ENCODE measurements at places on chromosomes 11 and 22.

- DNase-seq: peak; percentile 17
These were observed 31.6 kb upstream of the JAM3 start for GRCh38 chr11:134037046-134037908.

- DNase-seq: no peak
These were observed 196.9 kb downstream of the SNX19 start for GRCh38 chr11:130719220-130719915.

DNA sequence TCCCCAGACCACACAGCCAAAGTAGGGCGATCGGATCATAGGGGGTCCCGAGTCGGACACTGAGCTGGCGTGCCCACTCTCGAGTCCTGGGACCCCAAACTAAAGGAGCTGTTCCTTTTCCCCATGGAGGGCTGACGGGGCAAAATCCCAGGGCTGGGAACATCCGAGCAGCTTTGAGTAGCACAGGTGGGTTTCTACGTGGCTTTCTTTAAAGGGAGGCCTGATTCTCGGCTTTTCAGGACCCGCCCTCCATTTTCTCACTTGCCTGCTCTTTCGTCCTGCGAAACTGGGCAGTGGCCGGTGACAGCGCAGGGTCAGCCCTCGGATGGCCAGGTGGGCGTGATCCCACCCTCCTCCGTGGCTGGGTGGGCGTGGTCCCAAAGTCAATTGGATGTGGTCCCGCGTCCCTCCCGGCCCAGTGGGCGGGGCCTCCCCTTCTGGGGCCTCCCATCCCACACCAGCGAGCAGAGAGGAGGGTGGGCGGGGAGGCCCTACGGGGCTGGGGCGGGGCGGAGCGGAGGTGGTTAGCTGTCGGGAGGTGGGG is 17.5 kb upstream of the TXNRD2 start:
- DNase-seq: peak; percentile 19

DNA sequence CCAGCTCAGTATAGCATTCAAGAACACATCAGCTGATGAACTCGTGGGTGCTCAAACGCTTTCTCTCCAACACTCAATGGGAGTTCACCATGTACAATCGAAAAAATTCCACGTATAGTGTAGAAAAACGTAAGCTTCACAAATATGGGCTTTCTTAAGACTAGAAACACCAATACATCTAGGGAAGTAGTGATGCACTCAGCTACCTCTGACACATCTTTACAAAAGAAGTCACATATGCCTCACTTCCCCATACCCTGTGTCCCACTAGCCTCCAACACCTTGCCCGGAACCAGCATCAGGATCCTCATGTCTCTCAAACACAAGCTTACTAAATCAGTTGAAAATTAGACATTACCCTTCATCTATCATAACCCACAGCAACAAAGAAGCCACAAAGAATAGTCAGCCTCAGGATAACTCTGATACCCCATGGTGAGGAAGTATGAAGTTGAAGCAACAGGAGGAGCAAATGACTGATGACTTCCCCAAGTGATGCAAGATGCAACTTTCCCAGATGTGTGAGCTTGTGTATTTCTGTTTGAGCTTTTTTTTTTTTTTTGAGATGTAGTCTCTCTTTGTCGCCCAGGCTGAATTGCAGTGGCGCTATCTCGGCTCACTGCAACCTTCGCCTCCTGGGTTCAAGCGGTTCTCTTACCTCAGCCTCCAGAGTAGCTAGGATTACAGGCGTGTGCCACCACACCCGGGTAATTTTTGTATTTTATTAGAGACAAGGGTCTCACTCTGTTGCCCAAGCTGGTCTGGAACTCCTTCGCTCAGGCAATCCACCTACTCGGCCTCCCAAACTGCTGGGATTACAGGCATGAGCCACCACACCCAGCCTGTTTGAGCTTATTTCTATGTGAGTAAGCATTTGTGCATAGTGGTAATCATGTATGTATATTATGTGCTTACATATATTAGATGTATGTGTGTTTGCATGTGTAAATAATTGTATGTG is 8.5 kb upstream of the DENND5A start:
- DNase-seq: no peak

GRCh38 chr11:66985508-66986177 is 10.5 kb downstream of the C11orf86 start:
- DNase-seq: no peak

DNA sequence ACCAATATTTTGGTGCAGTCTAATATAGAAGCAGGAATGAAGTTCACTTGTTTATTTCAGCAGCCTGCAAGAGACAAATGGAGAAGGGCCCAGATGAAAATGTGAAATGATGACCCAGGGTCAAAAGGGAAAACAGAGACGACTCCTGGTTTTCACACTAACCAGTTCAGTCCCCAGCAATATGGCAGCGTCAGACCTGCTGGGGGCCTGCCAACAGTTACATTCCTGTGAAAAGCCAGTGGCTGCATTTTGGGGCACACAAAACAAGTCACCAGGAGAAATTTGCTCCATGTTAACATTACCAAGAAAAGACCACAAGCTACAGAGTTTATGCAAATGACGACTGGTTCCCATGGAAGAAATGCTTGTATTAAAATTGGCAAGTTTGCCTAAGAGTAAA is 80.2 kb downstream of the CCDC34 start:
- no peak for DNase-seq
